Natural killer cell (primary cell): ENCODE measurements at places on chromosomes 4 and X.

GRCh38 chr4:153553819-153554170 is 87.6 kb downstream of the TMEM131L start:
- peaks cover 57% of the 10 kb centered on the region for H3K36me3 ChIP-seq
- no peak overlapping the region for H3K4me3 ChIP-seq
- H3K27me3 ChIP-seq = no peaks in the 10 kb centered on the region
- DNase-seq = no peak
- no peak overlapping the region for H3K27ac ChIP-seq

DNA sequence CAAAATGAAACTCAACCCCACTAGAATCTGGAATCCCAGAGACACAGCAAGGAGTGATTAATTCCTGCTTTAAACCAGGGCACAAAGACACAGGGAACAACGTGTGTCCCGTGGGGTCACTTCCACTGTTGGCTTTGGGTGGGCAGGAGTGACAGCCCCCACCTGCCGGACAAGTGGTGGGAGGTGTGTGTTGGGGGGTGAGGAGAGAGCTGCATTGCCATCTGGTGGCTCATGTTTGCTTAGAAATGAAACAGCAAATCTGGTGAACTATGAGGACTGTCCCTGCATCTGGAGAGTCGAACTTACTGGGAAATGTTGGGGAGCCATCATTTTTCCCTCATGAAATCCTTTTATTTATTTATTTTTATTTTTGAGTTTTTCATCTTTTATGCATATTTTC is 75.9 kb upstream of the AFAP1 start:
- no peaks in the 10 kb centered on the region for H3K27me3 ChIP-seq
- no peak overlapping the region for H3K4me3 ChIP-seq
- no peak overlapping the region for H3K27ac ChIP-seq

DNA sequence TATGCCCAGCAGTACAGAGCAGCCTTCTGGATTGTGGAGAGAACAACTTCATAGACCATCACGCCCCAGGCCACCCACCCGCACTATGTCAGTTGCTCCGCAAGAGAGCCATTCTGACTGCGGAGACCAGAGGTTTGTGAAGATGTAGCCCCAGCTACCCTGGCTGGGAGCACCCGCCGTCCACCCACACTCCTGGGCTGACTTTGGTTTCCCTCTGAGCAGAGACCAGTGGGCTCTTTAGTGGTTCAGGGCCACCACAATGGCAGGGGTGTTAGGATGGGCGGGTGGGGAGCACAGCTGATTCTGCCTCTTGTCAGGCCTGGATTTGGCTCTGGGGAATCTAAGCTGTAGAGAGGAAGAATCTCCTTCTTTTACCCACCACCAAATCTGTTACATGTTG is 313.4 kb downstream of the LDB2 start:
- H3K4me1 ChIP-seq = peaks cover 8% of the 10 kb centered on the region
- no peaks in the 10 kb centered on the region for H3K36me3 ChIP-seq
- no peak overlapping the region for H3K4me3 ChIP-seq
- no peaks in the 10 kb centered on the region for H3K27me3 ChIP-seq
- DNase-seq = no peak
- no peak overlapping the region for H3K27ac ChIP-seq

GRCh38 chrX:1481636-1482529 is 29.2 kb upstream of the ASMTL start:
- peaks cover 80% of the 10 kb centered on the region for H3K4me1 ChIP-seq
- peak overlapping the region; percentile 7 for H3K4me3 ChIP-seq
- peak; percentile 92 for DNase-seq
- H3K27ac ChIP-seq = peak overlapping the region; percentile 95
- H3K36me3 ChIP-seq = peaks cover 17% of the 10 kb centered on the region

DNA sequence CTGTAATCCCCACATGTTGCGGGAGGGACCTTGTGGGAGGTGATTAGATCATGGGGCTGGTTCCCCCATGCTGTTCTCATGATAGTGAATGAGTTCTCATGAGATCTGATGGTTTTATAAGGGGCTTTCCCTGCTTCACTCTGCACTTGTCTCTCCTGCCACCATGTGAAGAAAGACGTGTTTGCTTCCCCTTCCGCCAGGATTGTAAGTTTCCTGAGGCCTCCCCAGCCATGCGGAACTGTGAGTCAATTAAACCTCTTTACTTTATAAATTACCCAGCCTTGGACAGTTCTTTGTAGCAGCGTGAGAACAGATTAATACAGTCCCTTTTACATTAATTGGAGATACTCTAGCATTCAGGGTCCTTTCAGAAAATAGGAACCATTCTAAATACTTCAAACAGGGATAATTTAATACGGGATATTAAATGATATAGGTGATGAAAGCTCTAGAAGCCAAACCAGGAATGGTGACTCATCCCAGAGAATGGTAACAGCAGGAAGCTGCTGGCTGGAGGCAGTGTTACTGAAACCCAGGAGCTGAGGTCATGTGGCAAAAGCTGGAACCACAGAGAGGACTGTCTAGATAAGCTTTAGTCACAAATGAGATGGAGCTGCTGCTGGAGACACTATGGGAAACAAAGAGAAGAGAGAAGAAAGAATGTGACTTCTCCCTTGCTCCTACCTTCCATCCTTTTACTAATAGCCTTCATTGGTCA is 57.3 kb downstream of the GSTCD start:
- no peaks in the 10 kb centered on the region for H3K4me1 ChIP-seq
- no peak for DNase-seq
- no peaks in the 10 kb centered on the region for H3K36me3 ChIP-seq
- no peak overlapping the region for H3K27ac ChIP-seq
- H3K27me3 ChIP-seq = no peaks in the 10 kb centered on the region

- no peak for DNase-seq
- no peaks in the 10 kb centered on the region for H3K27me3 ChIP-seq
- H3K4me3 ChIP-seq = no peak overlapping the region
- no peak overlapping the region for H3K27ac ChIP-seq
- no peaks in the 10 kb centered on the region for H3K4me1 ChIP-seq
Measured at GRCh38 chrX:17596546-17597205, 140.6 kb upstream of the SCML1 start.

DNA sequence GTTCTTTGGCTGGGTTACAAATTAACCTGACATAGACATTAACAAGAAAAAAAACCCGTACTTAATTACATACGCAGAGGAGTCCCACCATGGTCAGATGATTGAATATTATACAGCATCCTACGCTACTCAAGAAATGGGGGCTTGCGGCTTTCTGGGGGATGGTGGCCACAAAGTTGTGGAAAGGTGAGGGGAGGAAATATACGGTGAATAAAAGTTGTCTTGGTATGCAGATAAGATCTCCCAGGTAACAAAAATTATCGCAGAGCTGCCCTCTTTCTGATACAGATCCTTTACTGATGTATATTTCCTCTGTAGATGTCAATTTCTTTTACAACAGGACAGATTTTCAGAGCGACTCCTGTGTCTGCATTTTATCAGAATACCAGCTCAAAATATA is 890 bp downstream of the DCAF16 start:
- H3K27me3 ChIP-seq = no peaks in the 10 kb centered on the region
- H3K4me3 ChIP-seq = peak overlapping the region; percentile 99

DNA sequence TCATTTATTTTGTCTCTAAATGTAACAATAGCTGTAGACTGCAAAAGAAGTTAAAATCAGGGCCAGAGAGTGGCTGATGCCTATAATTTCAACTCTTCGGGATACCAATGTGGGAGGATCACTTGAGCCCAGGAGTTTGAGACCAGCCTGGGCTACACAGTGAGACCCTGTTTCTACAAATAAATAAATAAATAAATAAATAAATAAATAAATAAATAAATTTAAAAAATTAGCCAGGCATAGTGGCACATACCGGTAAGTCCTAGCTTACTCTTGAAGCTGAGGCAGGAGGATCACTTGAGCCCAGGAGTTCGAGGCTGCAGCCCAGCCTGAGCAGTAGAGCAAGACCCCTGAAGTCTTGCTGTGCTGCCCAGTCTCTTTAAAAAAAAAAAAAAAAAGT is 79.1 kb downstream of the WWC2 start:
- H3K27me3 ChIP-seq = no peaks in the 10 kb centered on the region
- no peak overlapping the region for H3K27ac ChIP-seq
- H3K36me3 ChIP-seq = no peaks in the 10 kb centered on the region
- no peak for DNase-seq

- H3K36me3 ChIP-seq = no peaks in the 10 kb centered on the region
- no peak for DNase-seq
- H3K4me1 ChIP-seq = peaks cover 12% of the 10 kb centered on the region
Measured at GRCh38 chr4:30726090-30726675, 6.0 kb downstream of the PCDH7 start.

DNA sequence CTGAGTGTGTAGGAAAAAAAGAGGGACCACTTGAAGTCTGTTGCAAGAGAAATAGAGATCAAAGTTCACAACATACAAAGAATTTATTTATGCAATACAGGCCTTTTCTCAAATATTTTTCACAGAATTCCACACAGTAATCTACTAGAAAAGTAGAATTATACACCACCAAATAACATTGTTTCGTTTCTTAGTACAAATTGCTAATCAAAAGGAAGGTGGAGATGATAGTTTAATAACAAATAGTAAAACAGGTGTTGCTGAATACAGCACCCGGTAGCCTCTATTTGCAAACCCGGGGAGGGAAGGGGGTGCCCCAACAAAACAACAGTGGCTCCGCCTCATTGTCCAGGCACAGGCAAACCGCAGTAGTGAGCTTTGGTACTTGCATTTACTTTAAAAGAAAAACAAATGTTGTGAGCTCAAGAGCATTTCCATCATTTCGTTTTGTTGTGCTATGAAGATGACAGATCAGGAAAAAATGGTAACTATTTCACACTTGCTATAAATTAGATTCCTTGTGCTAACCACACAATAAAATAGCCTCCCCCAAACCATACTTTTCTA is 186.4 kb downstream of the DCLK2 start:
- DNase-seq = no peak
- no peak overlapping the region for H3K4me3 ChIP-seq
- peaks cover 4% of the 10 kb centered on the region for H3K36me3 ChIP-seq
- H3K27me3 ChIP-seq = no peaks in the 10 kb centered on the region
- H3K4me1 ChIP-seq = no peaks in the 10 kb centered on the region

DNA sequence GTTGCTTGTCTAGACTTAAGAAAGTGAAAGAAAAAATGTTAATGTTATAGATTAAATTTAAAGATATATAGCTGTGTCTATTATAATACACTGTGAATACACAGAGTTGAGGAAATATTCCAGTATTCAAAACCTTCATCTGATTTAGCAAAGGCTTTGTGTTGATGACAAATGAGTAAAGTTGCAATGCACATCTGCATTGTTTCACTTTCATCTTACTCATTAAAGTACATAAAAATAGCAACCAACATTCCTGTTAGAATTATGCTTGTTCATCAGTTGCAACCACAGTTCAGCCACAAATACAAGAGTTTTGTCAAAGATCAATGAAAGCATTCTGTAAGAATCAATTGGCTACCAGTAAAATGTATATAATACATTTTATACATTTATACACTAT is 346.4 kb upstream of the SLC7A11 start:
- no peaks in the 10 kb centered on the region for H3K36me3 ChIP-seq
- DNase-seq = no peak
- no peaks in the 10 kb centered on the region for H3K27me3 ChIP-seq
- H3K4me1 ChIP-seq = no peaks in the 10 kb centered on the region

GRCh38 chrX:2703991-2704369 is 12.9 kb downstream of the CD99 start:
- peak; percentile 54 for DNase-seq
- H3K4me1 ChIP-seq = peaks cover 76% of the 10 kb centered on the region
- no peak overlapping the region for H3K4me3 ChIP-seq
- H3K27ac ChIP-seq = no peak overlapping the region

DNA sequence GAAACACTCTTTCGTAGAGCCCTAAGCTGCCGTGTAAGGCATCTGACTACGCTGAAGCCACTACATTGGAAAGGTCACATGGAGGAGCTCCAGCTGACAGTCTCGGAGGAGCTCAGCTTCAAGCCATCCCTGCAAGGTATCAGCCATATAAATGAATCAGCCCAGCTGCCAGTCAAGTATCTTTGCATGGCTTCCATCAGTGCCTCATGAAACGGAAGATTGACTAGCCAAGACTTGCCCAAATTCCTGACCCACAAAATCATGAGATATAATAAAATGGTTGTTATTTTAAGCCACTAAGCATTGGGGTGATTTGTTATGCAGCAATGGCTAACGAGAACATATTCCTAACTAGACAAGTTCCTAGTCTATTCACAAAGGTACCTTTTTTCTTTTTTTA is 104.1 kb upstream of the SCOC start:
- no peak overlapping the region for H3K27ac ChIP-seq
- no peaks in the 10 kb centered on the region for H3K36me3 ChIP-seq
- no peak for DNase-seq
- no peaks in the 10 kb centered on the region for H3K4me1 ChIP-seq
- H3K27me3 ChIP-seq = no peaks in the 10 kb centered on the region

DNA sequence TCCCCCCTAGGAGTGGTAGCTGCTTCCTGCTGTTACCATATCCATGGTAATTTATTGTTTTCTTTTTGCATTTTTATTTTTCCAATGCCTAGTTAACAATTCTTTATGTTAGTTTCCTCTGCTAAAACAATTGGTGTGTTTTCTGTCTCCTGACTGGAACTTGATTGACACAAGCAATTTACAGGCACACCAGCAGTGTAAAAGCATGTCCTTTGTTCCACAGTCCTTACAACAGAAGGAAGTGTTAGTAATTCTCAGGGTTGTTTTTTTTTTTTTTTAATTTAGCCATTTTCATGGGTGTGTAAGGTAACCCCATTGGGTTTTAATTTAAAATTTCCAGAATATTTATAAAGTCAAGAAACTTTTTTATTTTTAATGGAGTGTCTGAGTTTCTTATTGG is 25.0 kb upstream of the TMLHE start:
- no peak for DNase-seq
- H3K4me3 ChIP-seq = no peak overlapping the region
- H3K4me1 ChIP-seq = no peaks in the 10 kb centered on the region
- no peaks in the 10 kb centered on the region for H3K36me3 ChIP-seq
- H3K27ac ChIP-seq = no peak overlapping the region

GRCh38 chr4:10074767-10075105 is 41.9 kb downstream of the WDR1 start:
- H3K36me3 ChIP-seq = peaks cover 63% of the 10 kb centered on the region
- no peak overlapping the region for H3K27ac ChIP-seq
- no peak for DNase-seq
- H3K27me3 ChIP-seq = no peaks in the 10 kb centered on the region
- H3K4me3 ChIP-seq = no peak overlapping the region

DNA sequence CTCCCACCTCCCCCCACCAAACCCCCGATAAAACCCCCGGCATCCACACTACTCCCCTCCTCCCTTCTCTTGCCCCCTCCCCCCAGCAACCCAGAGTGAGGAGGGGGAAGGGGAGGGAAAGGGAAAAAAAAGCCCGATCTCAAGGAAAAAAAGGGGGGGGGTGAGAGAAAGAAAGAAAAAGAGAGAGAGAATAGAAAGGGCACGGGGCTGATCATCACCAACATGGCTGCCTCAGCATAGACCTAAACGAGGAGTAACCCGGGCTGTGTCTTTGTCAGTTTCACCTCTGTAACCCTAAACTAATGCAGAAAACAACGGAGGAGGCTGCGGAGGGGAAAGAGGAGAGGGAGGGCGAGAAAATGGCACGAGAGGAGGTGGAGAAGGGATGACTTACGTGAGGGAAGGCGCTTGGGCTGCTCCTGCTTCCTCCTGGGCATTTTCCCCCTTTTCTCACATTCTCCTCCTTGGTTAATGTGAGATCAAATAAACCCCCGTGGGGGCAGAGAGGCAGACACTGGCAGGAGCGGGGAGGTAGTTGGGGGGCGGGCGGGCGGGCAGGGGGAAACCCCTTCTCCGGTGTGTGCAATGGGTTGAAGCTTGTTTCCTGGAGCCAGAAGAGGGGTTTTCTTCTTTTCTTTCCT is 532 bp downstream of the ZNF827 start:
- H3K27ac ChIP-seq = peak overlapping the region; percentile 79
- no peaks in the 10 kb centered on the region for H3K27me3 ChIP-seq
- H3K4me3 ChIP-seq = peak overlapping the region; percentile 95
- peak; percentile 79 for DNase-seq
- H3K36me3 ChIP-seq = no peaks in the 10 kb centered on the region
